GM23338 (cell line): ENCODE measurements at places on chromosomes 6 and 20. TPM values are rescaled to one million over a fixed set of nuclear protein-coding genes. Genes with fewer than 3 reads are reported as not detected.

SRSF12 gene
- total RNA-seq, result 2.6 and 3.6 TPM in 2 replicates

DNA sequence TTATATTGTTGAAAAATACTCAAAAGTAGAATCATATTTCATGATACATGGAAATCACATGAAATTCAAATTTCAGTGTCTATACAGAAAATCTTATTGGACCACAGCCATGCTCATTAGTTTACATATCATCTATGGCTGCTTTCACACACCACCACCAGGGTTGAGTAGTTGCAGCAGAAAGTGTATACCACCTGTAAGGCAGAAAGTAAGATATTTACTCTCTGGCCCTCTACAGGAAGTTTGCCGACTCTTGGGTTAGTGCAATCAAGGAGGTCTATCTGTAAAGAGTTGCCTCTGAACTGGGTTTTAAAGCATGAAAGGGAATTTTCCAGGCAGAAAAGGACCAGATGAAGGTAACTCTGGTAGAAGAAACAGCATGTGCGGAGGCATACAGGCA, 432.3 kb downstream of the DHX35 start:
- no peaks in the 10 kb centered on the region for H3K27me3 ChIP-seq
- H3K27ac ChIP-seq, result no peak overlapping the region
- H3K4me3 ChIP-seq, result no peak overlapping the region

ENPP5 gene
- 10.6 and 13.0 TPM in 2 replicates for total RNA-seq

DNA sequence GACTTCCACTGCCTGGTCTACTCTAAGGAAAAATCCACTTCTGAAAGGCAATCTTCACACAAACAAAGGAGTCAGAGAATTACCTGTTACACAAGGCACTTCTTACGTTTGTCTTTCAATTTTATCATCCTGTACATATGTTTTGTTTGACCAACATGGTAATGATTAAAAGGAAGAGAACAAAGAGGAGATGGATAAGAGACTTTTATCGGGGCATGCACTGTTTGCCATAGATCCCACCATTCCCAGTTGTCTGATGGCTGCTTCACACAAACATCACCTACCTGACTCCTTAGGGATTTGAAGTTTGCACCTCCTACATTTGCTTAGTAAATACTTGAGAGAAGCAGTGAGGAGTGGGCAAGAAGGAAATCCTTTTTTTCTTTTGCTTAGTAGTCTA, 87.1 kb downstream of the BFSP1 start:
- H3K4me3 ChIP-seq, result no peak overlapping the region
- no peak overlapping the region for H3K27ac ChIP-seq
- H3K36me3 ChIP-seq, result no peaks in the 10 kb centered on the region
- no peaks in the 10 kb centered on the region for H3K4me1 ChIP-seq

GRCh38 chr20:31857861-31858759, 12.2 kb downstream of the DUSP15 start:
- peaks cover 36% of the 10 kb centered on the region for H3K4me1 ChIP-seq
- H3K27me3 ChIP-seq, result peaks cover 33% of the 10 kb centered on the region
- DNase-seq, result no peak

- no peak for DNase-seq
- no peak overlapping the region for H3K4me3 ChIP-seq
- H3K36me3 ChIP-seq, result no peaks in the 10 kb centered on the region
- H3K4me1 ChIP-seq, result no peaks in the 10 kb centered on the region
These were observed 110.6 kb upstream of the SIRPA start for GRCh38 chr20:1784586-1784985.

PRSS16 gene
- total RNA-seq, result 11.8 and 13.8 TPM in 2 replicates

DNA sequence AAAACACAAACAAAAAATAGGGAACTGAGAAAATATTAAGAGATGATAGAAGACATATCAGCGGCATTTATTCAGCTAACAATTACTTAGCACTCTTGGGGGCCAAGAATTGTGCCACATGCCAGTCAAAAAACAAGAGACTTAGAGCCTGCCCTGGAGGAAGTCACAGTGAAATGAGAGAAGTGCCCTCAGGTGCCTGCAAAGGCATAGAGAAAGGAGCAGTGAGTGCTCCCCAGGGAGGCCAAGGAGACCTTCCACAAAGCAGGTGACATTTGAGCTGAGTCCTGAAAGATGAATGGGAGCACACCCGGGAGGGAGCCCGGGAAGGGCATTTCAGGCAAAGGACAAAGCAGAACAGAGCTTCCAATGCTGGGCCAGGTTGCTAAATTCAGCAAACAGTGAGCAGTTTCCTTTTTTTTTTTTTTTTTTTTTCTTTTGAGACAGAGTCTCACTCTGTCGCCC, 184.7 kb upstream of the JARID2 start:
- H3K27me3 ChIP-seq, result no peaks in the 10 kb centered on the region
- DNase-seq, result peak; percentile 27
- H3K4me3 ChIP-seq, result no peak overlapping the region
- H3K4me1 ChIP-seq, result 0 out of 2 replicates have a peak, but pooled peaks cover 8% of the 10 kb centered on the region
- H3K36me3 ChIP-seq, result no peaks in the 10 kb centered on the region
- H3K27ac ChIP-seq, result no peak overlapping the region

- DNase-seq, result no peak
- H3K4me1 ChIP-seq, result peaks cover 37% of the 10 kb centered on the region
- H3K4me3 ChIP-seq, result peak overlapping the region; percentile 97
- peaks cover 7% of the 10 kb centered on the region; the same call in 1 of the 2 replicates for H3K27me3 ChIP-seq
- H3K36me3 ChIP-seq, result peaks cover 6% of the 10 kb centered on the region; the same call in 1 of the 2 replicates
These were observed 1.5 kb downstream of the DEK start for GRCh38 chr6:18262702-18263417.

TGM3 gene
- 0.08 TPM in 1 of 2 replicates, not detected in the other for total RNA-seq

DNA sequence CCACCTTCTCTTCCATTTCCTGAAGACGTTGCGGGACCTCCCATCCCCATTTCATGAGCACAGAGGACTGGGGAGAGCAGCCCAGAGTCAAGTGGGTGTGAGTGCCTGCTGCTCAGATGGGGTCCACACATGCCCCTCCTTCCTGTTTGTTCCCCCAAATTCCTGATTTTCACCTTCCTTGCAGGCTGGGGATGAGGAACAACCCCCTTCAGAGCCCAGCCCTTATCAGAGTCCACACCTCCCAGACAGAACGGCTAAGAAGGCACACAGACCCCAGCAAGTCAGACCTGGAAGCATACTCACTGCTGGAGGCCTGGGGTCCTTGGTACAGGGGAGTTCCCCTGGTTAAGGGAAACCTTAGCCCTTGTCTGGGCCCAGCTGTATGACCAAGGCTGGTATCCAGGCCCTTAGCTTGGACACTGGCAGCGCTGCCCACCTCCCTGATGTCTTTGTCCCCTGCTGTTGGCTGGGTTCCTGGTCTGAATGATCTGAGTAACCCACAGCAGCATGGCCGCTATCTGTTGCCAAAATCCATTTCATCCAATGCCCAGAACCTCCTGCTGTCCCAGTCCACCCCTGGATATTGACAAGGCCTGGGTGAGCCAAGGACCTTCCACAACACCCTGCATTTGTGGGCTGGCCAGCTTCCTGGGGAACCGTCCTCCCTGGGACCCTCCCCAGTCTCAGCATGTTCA, 230.9 kb downstream of the SYNDIG1 start:
- no peaks in the 10 kb centered on the region for H3K27me3 ChIP-seq
- no peak overlapping the region for H3K27ac ChIP-seq
- H3K4me1 ChIP-seq, result no peaks in the 10 kb centered on the region
- no peak for DNase-seq
- H3K4me3 ChIP-seq, result no peak overlapping the region

GRCh38 chr6:27119761-27120160, 127.7 kb upstream of the PRSS16 start:
- no peak overlapping the region for H3K27ac ChIP-seq
- H3K4me1 ChIP-seq, result no peaks in the 10 kb centered on the region
- no peaks in the 10 kb centered on the region for H3K27me3 ChIP-seq
- H3K36me3 ChIP-seq, result no peaks in the 10 kb centered on the region
- no peak overlapping the region for H3K4me3 ChIP-seq
- no peak for DNase-seq
